ENCODE measurements at places on chromosomes 3 and 15.

GRCh38 chr15:39512643-39513042 is 68.2 kb upstream of the THBS1 start:
- no peak for DNase-seq

DNA sequence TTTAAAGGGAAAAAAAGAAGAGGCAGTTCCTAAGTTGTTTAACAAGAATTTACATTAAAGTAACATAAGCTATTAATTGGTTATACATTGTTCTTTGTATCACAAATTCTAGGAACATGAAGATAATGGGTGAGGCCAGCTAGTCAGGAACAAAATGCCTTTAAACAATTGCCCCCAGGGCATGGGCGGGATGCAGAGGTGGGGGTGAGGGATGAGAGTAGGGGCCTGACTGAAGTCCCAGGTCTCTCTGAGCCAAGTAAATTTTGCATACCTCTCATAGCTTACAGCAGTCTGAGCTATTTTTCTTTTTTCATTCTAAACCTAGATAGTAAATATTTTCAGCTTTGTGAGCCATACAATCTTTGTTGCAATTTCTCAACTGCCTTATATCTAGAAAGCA is 77.8 kb upstream of the RNU6-1 start:
- no peak for DNase-seq

DNA sequence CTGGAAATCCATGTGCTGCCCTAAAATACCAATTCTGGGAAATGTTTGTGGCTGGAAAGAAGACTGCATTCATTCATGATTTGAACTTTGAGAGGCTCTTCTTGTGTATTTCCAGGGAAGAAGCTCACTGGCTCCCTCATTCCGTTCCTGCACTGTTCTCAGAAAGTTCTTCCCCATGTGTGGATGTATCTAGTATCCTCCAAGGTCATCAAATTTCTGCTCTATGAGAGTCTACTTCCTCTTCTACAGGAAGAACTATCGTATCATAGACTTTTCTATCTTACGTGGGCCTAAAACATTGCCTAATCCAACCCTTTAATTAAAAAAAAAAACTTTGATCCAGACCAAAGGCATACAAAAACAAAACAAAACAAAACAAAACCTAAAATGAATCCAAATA is 2.9 kb downstream of the CCR3 start:
- no peak for DNase-seq

GRCh38 chr3:59750391-59750790 is 700.6 kb upstream of the CFAP20DC start:
- no peak for DNase-seq
